ENCODE measurements at places on chromosomes 7 and 10.

- no peak for ATAC-seq
Measured at GRCh38 chr7:93873998-93874574, 16.5 kb downstream of the TFPI2 start.

DNA sequence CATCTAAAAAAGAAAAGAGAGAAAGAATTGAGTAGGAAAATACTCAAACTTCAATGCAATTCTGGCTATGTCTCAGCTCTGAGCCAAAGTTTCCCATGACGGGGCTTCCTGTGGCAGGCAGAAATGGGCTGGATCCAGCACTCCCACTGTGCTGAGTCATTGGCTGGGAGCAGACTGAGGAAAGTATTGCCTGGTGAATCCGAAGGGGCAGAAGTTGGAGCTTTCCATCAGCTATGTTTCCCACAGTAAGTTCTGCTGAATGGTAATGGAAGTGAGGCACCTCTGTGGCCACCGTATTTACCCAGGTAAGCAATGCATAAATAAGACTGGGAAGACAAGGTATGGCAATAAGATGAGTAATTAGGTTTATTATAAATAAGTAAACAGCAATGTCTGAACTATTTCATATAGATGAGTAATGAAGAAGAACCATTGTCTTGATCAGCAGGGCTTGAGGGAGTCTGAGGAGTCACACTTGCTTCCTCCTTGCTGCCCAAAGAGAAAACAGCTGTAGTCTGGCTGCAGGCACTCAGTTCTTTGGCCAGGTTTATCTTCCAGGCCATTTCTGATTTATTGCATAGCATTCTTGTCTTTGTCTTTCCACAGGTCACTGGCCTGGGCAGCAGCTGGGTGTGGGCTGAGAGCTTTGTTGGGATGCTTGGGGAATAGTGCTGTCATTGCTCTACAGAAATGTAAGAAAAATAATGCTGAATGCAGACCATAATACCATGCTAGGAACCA, 255.3 kb downstream of the DNAJB9 start:
- no peak for ATAC-seq

DNA sequence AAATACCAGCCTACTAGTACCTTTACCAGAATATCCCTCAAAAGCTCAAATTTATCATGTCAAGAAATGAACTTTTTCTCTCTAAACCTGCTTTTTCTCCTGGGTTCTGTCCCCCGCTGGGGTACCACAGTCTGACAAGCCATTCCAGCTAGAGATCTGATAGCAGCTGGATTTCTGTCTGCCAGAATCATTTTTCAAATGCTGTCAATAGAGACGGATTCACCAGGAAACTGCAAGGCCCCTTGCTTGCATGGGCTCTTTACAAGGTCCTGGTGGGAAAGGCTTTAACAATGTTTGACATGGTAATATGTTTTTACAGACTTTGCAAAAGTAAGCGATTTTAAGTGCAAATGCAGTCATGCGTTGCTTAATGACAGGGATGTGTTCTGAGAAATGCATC, 4.9 kb upstream of the ANXA11 start:
- ATAC-seq = no peak

GRCh38 chr10:100826983-100827818, 81.8 kb downstream of the PAX2 start:
- ATAC-seq = peak; percentile 9

- ATAC-seq = no peak
Measured at GRCh38 chr10:47457528-47457820, 26.4 kb downstream of the ANXA8 start.

GRCh38 chr10:21758239-21758638, 224.2 kb downstream of the MLLT10 start:
- ATAC-seq = no peak

DNA sequence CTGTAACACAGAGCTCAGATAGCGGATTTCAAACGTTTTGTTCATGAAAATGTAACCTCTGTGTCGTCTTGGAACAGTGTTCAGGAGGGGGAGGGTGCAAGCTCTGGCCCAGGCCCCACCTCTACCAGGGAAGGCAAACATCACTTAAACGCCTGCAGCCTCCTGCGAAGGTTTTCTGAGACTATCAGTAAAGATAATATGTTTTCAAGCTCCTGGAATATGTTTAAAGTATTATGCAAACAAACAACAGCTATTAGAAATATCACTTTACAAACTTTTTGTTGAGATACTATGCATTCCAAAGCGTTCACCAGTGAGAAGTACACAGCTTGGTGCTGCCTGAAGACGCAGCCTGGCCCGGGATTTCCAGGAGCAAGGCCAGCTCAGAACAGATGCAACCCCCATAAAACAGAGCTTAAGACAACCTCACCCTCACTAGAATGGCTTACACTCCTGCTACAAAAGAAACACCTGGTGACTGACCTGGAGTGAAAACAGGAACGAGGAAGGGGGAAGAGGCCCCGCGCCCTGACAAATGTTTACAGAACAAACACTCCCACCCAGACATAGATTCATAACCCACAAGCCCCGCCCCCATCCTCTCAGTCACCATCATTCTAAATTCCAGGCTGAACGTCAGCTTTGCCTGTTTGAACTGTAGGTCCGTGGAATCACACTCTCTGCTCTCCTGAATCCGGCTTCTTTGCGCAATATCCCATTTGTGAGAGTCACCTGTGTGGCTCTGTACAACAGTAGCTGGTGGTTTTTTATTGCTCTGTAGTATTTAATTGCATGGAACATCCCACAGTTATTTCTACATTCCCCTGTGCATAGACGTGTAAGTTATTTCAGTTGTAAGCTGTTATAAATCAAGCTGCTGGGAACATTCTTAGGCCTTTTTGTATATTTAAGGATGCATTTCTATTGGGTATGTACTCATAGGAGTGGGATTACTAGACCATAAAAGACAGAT, 155.0 kb downstream of the PTPRN2 start:
- ATAC-seq = no peak

GRCh38 chr7:105036217-105037168, 22.5 kb downstream of the KMT2E start:
- ATAC-seq = peak; percentile 74

- no peak for ATAC-seq
Measured at GRCh38 chr10:14751014-14751896, 23.4 kb downstream of the FAM107B start.

DNA sequence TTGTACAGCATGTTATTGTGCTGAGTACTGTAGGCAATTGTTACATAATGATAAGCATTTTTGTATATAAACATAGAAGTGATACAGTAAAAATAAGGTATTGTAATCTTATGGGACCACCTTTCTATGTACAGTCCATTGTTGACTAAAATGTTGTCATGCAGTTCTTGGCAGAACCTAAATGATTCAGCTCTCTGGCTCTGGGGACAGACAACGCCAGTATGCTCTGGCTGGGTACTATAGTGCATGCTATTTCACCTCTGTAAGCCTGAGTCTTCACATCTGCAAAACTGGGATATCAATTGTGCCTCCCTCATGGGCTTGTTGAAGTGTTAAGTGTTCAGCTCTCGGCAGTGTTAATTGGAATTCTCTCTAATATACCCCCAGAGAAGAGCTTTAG, 674.3 kb downstream of the INHBA start:
- no peak for ATAC-seq

DNA sequence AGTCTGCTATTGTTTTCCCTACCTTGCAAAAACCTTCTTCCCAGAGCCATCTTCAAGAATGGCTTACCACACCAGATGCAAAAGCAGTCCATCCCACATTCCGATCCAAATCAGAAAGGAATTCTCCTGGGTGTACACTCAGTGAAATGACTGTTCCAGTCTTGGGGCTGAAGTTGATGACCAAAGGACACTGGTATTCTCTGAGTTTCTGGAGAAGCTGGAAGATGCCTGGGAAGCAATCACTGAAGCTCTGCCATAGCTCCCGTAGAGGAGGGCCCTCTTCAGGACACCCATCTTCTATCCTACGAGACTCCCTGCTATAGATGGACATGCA, 155.7 kb downstream of the LCOR start:
- no peak for ATAC-seq

- ATAC-seq = no peak
Measured at GRCh38 chr10:3595736-3596135, 189.3 kb downstream of the KLF6 start.

DNA sequence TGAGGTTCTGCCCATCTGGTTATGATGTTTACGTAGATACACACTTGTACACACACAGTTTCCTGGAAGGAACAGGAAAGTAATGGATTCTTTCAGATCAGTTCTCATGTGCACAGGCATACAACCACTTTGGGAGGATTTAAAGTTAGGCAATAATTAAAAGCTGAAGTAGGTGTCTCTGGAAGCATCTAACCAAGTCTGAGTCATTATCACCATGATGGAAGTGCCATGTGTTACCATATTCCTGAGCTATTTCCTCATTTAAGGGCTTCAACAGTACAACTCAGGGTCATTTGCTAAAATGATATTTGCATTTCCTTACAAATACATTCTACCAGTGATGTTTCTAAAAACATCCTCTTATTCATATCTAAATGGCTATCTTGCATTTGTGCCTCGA, 41.4 kb upstream of the BET1 start:
- no peak for ATAC-seq

GRCh38 chr7:143849785-143850479, 52.0 kb downstream of the TCAF1 start:
- ATAC-seq = no peak

GRCh38 chr7:73668103-73668885, 663 bp downstream of the VPS37D start:
- ATAC-seq = no peak

GRCh38 chr10:36779238-36779846, 346.1 kb upstream of the ANKRD30A start:
- no peak for ATAC-seq

GRCh38 chr10:45000138-45000751, 478 bp upstream of the ZNF22 start:
- ATAC-seq = no peak

Measured in activated CD4-positive, CD25-positive, alpha-beta regulatory T cell treated with anti-CD3 and anti-CD28 coated beads, Interleukin-2, amount 50 U/mL, for 24 hours (primary cell).